ENCODE measurements at places on chromosomes 2 and 18.

- no peak for DNase-seq
Measured at GRCh38 chr18:11047817-11048216, 101.6 kb downstream of the PIEZO2 start.

DNA sequence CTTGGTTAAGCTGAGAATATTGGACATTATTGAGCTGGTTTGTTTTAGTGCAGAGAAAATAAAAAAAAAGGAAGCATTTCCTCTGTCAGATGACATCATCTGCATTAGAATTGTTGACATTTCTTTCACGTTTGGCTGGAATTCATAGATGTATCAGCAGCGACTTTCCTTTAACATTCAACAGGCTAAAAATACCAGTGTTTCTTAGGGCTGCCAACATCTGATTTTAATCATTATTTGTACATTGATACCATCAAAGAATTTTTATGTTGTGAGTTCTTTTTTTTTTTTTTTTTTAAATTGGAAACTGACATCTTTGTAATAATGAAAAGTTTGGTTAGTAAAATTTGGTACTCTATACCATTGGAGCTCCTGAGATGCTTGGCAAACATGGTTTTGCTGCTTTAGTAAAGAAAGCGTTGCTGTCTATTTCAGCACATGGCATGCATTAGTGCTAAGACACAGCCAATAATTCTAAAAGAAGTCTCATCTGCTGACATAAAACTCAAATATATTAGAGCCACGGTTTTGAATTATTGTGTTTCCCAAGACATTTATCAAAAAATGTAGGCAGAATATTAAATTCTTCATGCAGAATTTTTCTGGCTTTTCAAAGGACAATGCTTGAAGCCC, 33.6 kb downstream of the GTF2A1L start:
- no peak for DNase-seq

- DNase-seq: no peak
Measured at GRCh38 chr2:170344663-170345346, 166.9 kb downstream of the MYO3B start.

DNA sequence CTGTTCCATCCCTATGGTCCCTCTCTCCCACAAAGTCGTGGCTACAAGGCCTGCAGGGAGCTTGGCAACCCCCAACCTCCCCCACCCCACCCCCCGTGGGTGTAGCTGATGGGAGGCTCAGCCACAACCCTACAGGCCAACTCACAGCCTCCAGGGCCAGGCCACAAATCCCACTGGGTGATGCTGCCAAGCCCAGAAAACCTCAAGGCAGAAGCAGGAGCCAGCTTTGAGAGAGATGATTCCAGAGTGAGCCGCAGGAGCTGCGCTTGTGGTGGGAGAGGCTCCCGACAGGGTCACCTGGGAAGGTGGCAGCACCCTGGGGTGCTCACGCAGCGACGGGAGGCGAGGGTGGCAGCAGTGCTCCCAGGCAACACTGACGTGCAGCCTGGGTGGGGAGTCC, 44.8 kb downstream of the ADCY3 start:
- no peak for DNase-seq

DNA sequence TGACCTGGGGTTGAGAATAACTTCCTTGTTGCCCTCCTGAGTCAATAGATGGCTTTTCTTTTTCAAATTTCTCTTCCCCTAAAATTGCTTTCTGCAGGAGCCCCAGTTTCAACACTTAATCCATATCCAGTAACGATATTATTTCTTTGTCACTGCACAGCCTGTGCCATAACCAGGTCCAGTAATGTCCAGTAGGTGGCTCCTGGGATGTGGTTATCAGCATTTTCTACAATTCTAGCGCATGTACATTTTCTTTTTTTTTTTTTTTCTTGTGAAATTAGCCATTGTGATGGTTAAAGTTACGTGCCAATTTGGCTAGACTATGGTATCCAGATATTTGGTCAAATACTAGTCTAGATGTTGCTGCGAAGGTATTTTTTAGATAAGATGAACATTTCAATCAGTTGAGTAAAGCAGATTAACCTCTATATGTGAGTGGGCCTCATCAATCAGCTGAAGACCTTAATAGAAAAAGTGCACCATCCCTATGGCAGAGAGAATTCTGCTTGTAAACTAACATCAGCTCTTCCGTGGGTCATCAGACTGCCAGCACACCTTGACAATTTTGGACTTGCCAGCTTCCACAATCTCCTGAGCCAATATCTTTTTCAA, 72.9 kb upstream of the SCG2 start:
- DNase-seq: peak; percentile 30

DNA sequence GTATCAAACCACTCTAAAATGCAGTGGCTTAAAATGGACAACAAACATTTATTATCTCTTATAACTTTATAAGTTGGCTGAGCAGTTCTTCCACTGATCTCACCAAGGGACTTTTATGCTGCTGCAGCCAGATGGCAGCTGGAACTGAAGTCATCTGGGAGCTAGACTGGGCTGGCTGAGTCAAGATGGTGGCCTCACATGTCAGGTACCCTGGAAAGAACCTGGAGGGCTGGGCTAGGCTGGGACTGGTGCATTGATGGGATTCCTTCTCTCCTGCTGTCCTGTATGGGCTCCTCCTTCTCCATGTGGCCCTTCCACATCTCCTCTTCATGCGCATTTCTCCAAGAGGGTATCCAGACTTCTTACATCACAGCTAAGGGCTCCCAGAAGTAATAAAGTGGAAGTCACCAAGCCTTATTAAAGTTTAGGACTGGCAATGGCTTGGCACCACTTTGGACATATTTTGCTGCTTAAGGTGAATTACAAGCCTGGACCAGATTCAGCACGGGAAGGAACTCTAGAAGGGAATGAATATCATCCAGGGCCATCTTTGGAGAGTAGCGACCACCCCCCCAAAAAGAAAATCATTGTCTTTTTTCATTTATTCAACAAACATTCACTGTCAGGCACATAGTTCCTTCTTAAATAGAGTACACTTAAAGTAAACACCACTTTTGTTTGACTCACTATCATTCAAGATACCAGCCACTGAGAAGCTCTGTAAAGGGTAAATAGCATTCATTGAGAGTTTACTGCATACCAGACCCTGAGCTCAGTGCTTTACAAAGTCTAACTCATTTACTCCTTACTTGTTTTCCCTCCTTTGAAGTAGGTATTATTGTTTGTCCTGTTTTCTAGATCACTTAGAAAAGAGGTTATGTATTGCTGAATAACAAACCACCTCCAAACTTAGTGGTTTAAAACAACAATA, 138.0 kb downstream of the ZFP36L2 start:
- no peak for DNase-seq

GRCh38 chr2:23531881-23532280, 146.9 kb downstream of the KLHL29 start:
- no peak for DNase-seq

DNA sequence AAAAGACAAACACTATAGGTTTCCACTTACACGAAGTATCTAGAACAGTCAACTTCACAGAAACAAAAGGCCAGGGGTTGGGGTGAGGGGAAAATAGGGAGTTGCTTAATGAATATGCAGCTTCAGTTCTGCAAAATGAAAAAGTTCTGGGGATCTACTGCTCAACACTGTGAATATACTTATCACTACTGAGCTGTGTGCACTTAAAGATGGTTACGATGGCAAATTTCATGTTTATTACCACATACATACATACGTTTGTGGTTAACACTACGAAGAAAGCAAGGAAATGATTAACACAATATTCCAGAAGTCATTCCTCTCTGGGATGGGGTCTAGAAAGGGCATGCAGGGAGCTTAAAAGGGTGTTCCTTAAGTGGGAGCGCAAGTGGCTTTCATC, 19.3 kb downstream of the MBOAT2 start:
- no peak for DNase-seq

- DNase-seq: no peak
Measured at GRCh38 chr2:192073878-192074277, 120.9 kb downstream of the TMEFF2 start.

GRCh38 chr2:13488965-13489364, 772.2 kb downstream of the TRIB2 start:
- DNase-seq: no peak

DNA sequence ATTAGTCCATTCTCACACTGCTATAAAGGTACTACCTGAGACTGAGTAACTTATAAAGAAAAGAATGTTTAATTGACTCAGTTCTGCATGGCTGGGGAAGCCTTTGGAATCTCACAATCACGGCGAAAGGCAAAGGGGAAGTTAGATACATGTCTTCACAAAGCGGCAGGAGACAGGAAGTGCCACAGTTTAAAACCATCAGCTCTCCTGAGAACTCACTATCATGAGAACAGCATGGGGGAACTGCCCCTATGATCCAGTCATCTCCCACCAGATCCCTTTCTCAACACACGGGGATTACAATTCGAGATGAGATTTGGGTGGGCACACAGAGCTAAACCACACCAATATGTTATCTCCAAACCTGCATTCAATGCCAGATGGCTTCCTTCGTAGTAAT, 716.1 kb downstream of the DCC start:
- DNase-seq: no peak

- peak; percentile 62 for DNase-seq
Measured at GRCh38 chr2:240604291-240604938, 17.9 kb downstream of the CAPN10 start.

DNA sequence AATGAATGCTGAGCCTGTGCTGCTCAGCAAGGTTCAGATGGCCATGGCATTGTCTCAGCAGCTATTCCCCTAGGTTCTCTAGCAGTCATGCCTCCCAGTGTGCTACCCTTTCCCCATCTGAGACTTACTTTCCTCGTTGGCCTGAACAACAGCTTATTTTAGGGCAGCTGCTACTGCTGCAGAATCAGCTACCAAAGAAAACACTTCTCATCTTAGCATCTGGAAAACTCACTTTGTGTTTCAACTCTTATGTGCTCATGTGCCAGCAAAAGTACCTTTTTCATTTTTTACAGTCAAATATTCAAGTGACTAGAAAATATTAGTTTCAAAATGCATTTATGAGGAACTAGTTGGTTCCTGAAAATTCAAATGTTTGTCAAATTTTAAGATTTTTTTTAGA, 60.4 kb upstream of the ZNF397 start:
- DNase-seq: no peak

DNA sequence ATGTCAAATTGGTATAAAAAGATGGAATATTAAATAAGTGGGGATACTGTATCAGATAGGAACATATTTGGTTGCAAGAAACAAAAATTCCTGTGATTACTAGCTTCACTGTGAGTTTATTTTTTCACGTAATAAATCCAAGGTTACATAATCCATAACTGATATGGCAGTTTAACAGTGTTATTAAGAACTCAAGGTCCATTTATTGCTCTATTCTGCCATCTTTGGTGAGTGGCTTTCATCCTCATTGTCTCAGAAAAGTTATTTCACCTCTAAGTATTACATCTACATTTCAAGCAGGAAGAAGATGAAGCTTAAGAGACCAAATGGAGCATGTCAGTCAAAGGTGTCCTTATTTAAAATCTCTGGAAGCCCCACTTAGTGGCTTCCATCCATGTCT, 37.2 kb downstream of the YIPF4 start:
- no peak for DNase-seq

- no peak for DNase-seq
Measured at GRCh38 chr18:7630731-7631442, 63.8 kb downstream of the PTPRM start.

GRCh38 chr18:78818961-78819360, 160.7 kb upstream of the SALL3 start:
- no peak for DNase-seq

GRCh38 chr2:40161986-40162385, 289.9 kb downstream of the SLC8A1 start:
- no peak for DNase-seq
